ENCODE measurements at places on chromosomes 6 and 20.

DNA sequence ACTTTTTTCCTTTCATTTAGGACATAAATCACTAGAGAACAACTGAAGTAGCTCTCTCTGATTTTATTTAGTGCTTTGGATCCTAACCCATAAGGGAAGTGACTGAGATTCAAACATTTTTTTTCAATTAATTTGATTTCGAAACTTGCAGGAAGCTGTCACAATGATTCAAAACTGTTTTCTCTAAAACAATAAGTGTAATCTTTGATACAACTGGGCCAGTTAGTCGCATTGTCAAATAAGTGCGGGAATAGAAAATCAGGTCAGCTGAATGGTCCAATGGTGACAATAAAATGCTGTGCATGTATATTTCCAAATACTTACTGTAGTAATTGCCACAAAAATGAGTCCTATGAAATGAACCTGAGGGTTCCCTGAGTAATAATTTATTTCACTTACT, 930.8 kb downstream of the TFAP2A start:
- no peak for DNase-seq

DNA sequence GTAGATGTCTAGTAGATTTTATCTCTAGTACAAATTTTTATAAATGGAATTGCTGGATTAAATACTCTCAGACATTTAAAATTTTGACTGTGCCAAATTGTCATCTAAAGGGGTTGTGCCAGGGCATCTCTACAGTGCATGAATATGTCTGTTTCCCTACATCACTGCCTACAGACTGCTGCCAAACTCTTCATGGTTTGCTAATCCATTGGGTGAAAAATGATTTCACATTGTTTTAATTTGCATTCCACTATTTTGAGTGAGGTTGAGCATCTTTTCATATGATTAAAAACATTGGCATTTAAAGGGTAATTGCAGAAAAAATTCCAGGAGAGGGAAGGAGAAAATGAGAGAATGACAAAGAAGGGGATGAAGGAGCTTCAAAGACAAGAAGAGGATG, 267.7 kb upstream of the RNF24 start:
- DNase-seq = no peak

- DNase-seq = no peak
These were observed 116.6 kb upstream of the STXBP5 start for GRCh38 chr6:147087641-147088040.

DNA sequence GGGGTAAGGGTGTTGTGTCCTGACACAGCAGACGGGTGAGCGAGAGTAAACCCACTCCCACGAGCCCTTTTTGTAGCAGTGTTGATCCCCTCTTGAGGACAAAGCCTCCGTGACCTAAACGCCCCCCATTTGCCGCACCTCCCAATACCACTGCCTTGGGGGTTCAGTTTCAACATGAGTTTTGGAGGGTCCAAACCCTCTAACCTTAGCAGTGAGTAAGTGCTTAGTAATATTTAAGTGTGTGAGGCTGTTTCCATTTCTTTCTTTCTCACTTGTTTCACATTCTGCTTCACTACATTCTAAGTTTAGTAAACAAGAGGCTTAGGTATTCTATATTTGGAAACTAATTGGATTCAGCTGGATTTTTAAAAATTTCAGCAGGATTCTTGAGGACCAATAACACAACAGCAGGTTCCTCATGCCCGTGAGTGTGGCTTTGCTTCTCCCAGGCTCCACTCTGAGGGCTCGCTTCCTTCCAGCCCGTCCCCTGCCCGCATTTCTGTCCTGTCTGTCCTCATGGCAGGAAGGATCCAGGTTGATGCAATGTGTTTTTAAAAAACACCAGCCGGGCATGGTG, 41.2 kb downstream of the SNX9 start:
- DNase-seq = no peak

DNA sequence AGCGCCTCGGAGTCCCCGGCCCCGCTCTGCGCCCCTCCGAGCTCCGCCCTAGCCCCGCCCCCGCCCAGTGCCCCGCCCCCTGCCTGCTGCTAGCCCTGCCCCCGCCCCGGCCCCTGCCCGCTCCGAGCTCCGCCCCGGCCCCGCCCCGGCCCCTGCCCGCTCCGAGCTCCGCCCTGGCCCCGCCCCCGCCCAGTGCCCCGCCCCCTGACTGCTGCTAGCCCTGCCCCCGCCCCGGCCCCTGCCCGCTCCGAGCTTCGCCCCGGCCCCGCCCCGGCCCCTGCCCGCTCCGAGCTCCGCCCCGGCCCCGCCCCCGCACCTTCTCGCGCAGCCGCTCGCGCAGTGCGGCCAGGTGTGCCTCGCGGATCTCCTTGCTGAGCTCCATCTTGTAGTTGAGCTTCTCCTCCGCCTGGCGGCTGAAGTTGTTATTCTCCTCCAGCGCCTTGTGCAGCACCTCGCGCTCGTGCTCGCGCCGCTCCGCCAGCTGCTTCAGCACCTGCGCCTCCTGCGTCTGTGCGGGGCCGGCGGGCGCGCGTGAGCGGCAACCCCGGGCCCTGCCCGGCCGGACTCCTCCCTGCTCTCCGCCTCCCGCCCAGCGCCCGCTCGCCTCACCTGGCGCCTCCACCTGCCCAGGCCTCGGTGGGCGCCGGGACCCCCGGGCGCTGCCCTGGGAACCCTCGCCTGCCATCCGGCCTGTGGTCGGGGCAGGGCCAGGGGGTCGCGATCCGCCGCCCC, 11.3 kb downstream of the STMN3 start:
- DNase-seq = peak; percentile 50

DNA sequence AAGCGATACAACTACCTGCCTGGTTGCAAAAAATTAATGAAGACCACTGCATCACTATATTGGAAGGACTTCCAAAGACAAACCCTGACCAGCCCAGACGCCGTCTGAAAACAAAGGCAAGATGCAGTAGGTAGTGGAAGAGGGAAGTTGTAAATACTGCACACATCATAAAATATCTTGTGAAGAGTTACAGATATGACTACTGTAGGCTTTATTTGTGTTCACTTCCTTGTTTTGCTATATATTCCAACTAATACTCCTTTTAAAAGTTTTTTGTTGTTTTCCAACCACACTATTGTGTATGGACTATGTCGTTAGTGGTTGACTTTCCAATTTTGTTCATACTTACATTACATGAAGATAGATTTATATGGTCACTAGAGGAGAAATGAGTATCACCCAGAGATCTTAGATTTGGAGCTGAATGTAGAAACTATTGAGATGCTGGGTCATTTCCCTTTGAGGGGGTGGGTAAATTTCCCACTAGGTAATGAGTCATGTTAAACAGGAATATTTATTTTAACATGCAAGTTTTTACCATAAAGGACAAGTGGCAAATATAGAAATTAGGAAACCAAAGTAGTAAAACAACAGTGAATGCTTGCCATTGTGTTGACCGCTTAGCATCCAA, 16.6 kb upstream of the TXLNB start:
- no peak for DNase-seq

DNA sequence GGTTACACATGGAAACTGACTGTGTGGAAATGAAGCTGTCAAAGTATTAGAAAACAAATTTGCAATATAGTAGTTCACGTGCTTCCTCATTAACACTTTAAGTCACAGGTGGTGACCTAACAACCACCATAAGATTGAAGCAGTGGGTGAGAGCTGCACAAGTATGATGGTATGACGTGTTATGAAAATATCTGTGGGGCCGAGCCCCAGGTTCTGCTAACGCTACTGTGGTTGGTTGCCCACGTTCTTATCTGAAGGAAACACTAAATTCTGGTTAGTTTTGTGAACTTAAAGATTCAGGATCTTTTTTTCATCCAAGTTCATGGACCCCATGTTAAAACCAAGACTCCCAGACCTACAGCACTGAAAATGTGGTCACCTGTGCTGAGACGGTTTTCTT, 243.0 kb upstream of the RIN2 start:
- no peak for DNase-seq

DNA sequence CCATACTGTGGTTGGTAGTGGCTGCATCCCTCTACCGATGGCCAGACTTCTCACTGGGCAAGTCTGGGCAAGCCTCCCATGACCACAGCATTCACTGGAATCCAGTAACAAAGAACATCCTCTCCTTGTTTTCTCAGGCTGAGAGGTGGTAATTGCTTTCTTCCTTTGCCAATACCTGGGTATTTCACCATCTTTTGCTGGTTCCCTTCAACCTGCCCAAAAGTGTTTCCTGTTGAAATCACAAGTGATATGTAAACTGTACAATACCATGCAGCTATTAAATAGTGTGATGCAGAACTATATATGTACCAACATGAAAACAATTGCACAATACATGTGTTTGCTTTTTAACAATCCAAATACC, at the start of gene PTCHD4:
Gene PTCHD4, minus strand, starts transcription at position 55 of the 364 bp plus-strand sequence. CDS start 42,240 bp downstream, outside the sequence.
- DNase-seq = no peak

- no peak for DNase-seq
These were observed 116.7 kb upstream of the FRMD1 start for GRCh38 chr6:168195712-168196111.

DNA sequence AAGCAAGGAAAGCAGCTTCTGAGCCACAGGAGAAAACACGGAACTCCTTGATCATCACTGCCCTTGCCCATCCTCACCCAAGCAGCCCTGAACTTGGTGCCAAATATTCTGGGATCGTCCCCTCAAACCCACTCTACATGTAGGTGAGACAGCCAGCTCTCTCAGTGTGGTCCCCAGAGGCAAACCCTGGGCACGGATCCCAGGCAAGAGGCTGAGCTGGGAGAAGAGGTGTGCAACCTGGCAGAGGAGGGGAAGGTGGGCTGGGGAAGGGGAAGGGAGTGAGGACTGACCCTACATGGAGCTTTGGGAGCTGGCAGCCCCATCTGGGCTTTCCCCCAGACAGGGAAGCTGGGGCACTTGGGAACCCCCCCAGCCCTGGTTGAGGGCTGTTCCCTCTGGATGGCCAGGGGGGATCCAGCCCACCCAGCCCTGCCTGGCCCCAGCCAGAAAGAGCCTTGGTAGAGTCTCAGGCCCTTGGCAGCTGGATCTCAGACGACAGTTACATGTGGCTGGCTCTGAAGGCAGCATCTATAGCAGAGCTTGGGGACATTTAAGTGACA, 186.2 kb upstream of the CST7 start:
- no peak for DNase-seq

DNA sequence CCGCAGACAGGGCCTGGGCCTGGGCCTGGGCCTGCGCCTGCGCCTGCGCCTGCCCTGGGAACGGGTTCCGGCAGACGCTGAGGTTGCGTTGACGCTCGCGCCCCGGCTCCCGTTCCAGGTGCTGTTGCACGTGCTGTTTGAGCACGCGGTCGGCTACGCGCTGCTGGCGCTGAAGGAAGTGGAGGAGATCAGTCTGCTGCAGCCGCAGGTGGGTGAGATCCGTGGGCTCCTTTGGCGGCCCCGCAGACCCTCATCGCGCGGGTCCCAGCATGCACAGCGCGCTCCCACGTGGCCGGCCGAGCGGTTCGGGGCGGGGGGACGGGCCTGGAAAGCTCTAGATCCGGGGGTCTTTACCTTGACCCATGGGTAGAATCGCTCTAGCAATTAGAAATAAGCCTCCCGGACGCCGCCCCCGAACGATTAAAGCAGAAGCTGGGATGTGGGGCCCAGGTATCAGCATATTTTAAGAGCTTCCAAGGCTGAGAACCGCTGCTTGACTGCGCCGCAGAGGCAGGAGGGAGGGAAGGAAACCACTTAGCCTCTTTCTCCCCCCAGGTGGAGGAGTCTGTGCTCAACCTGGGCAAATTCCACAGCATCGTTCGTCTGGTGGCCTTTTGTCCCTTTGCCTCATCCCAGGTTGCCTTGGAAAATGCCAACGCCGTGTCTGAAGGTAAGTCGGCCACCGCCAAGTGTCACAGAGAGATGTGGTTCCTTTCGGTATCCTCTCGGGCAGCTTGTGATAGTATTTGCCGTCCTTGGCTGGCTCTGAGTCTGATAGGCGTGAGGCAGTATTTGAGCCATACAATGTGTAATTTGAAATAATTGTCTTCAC, 508 bp downstream of the NOP56 start:
- DNase-seq = no peak

DNA sequence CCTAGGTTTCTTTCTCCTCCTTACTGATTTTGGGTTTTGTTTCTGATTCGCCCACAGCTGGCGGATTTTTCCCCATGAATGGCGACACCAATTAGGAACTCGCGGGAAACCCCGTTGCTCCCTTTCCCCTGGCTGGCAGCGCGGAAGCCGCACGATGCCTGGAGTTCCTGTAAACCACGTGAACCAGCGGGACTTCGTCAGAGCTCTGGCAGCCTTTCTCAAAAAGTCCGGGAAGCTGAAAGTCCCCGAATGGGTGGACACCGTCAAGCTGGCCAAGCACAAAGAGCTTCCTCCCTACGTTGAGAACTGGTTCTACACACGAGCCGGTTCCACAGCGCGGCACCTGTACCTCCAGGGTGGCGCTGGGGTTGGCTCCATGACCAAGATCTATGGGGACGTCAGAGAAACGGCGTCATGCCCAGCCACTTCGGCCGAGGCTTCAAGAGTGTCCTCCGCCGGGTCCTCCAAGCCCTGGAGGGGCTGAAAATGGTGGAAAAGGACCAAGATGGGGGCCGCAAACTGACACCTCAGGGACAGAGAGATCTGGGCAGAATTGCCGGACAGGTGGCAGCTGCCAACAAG, 3.2 kb upstream of the SEC23B start:
- DNase-seq = no peak

- DNase-seq = no peak
These were observed 4.1 kb downstream of the PLCB4 start for GRCh38 chr20:9072861-9073500.

- DNase-seq = no peak
These were observed 21.7 kb downstream of the GDAP1L1 start for GRCh38 chr20:44268802-44269201.

GRCh38 chr6:169887529-169888140, 136.2 kb downstream of the ERMARD start:
- no peak for DNase-seq

DNA sequence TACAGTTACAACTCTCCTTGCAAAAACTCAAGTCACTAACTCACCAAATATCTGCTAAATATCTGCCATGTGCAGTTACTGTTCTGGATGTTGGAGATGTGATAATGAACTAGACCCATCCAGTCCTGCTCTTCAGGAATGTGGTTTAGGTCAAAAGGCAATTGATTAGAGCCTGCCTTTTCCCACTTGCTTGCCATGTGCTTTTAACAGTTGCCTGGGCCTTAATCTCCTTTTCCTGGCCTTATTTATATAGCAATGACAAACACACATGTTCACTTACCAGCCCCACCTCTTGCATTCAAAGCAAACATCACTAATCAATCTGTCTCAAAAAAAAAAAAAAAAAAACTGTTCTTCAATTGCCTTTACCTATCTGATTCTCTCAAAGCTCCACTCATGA, 199.2 kb downstream of the ZNF217 start:
- no peak for DNase-seq

GRCh38 chr20:45419188-45420091, 3.5 kb downstream of the PIGT start:
- DNase-seq = no peak

- no peak for DNase-seq
These were observed 72.8 kb upstream of the PAX1 start for GRCh38 chr20:21632735-21633053.

DNA sequence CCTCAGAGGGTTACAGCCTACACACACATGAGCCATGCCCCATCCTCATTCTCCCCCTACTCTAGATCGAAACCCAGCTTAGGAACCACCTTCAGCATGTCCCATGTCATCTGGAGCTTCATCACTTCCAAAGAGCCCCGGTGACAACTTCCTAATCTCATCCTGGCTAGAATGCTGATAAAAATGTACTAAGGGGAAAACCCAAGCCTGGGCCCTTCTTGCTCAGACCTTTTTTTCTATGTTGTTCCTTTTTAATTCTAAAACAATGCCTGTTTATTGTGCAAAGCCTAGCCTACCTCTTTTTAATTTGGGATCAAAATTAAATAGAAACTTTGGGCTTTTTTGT, 44.1 kb upstream of the NT5E start:
- DNase-seq = no peak

Data from NCI-H524 treated with DMSO at 0.1 percent for 48 hours (cell line).